ENCODE measurements at places on chromosomes 1 and 21.
A peak's percentile ranks its signal among the peaks of the same experiment; 100 is the strongest.

DNA sequence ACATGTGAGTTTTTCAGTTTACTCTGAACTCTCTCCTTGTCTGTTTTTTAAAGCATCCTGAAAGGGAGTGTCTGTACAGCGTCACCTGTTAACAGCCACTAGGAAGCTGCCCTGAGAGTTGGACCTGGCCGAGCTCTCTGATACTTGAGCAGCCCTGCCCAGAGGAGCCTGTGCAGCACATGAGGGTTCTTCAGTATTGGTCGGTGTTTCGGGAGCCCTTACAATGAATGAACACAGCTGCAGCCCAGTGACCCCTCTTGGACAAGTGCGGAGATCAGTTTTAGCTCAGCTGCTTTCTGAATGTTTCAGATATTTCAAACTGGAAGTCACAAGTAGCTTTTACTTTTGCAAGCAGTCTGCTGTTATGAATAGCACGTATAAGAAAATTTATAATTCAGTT lies 39.2 kb downstream of the ADARB1 start:
- DNase-seq: no peak

DNA sequence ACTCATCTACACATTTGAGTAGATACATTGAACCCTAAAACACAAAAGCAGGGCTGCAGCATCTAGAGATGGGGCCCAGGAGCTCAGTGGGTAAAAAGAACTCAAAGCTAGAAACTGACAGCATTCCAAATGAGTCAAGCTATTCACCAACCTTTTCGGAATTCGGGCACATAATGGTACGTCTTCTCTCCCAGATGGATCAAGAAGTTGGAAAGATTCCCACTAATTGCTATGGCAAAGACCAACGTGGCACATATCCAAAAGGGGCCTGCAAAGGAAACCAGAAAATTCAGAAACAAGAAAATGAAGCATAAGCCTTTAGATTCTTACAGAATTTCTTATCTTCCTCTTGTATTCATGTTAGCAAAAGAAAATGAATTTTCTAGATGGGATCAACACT lies 18.4 kb downstream of the YIPF1 start:
- DNase-seq: no peak

DNA sequence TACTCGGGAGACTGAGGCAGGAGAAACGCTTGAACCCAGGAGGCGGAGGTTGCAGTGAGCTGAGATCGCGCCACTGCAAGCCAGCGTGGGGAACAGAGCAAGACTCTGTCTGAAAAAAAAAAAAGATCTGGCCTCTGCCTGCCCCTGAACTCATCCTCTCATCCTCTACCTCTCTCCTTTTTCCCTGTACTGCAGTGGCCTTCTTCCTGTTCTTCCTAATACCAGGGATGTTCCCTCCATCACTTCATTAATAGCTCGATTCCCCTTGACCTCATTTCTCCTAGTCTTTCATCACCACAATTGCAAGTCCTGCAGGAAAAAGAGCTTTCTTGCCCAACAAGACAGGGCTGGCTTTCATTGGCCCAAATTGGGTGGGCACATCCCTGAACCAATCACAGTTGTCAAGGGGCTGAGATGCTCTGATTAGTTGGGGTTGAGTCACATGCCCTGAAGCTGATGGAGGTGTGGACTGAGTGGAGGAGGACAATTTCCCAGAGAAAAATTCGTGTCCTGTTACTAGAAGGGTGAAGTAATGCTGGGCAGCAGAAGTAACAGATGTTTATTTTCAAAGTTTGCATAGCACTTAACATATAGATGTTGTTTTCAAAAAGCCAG lies 86.8 kb upstream of the PUM1 start:
- peak; percentile 14 for DNase-seq

- no peak for DNase-seq
Observed at GRCh38 chr1:220983877-220984635, 104.8 kb downstream of the HLX start.

DNA sequence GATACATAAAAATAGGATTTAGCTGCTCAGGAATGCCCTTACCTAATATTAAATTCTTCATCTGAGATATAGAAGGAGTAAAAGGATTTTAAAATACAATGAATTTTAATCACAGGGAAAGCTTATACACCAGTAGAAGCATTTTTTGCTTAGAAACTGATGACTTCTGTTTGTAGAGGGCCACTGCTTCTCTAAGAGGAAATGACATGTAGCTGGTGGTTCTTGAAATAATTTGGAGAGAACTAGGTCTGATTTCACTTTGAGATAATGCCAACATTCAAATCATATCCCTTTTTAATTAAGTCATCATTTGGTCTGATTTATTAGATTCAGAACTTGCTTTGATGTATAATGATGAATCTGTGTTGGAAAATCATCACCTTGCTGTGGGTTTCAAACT lies 166.6 kb upstream of the SGIP1 start:
- no peak for DNase-seq

GRCh38 chr1:92410706-92411105 lies 76.0 kb downstream of the GFI1 start:
- DNase-seq: no peak

- no peak for DNase-seq
Observed at GRCh38 chr21:26082549-26082948, 88.0 kb downstream of the APP start.

GRCh38 chr1:110675060-110675791 lies 486 bp upstream of the KCNA3 start:
- DNase-seq: no peak

DNA sequence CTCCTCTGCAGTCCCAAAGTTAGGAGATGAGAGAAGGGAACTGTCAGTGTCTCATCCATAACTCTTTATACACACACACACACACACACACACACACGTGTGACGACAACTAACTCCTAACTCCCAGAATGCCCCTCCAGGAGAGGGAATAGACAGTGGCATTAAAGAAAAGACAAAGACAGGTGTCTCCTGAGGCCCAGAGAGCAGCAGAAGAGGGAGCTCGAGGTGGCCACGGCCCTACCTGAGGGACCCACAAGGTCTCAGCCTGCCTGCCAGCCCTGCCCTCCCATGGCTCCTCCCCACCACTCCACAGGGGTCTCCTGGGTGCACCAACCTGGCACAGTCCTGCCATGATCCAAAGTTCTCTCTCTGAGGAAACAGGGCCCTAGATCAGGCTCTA lies 1.6 kb upstream of the PHLDA3 start:
- no peak for DNase-seq

DNA sequence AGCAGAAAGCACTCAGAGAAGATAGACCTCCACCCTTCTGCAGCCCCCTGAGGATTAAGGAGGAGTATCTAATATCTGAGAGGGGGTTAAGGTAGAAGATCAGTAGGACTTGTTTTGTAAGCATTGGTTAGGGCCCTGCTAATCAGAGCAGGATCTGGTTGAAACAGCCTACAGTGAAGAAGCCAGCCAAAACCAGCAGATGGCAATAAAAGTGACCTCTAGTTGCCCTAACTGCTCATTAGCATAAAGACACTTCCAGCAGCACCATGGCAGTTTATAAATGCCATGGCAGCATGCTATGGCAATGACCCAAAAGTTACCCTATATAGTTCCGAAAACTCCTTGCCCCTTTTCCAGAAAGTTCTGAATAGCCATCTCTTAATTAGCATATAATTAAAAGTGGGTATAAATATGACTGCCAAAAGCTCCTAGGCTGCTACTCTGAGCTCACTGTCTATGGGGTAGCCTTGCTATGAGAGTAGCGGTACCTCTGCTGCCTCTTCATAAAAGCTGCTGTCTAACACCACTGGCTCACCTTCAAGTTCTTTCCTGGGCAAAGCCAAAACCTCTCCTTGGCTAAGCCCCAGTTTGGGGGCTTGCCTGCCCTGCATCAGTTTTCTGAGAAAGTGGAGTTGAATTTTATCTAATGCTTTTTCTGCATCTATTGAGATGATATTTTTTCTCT lies 254.2 kb downstream of the PAPPA2 start:
- no peak for DNase-seq

GRCh38 chr1:5271264-5271663 lies 616.9 kb downstream of the AJAP1 start:
- no peak for DNase-seq

DNA sequence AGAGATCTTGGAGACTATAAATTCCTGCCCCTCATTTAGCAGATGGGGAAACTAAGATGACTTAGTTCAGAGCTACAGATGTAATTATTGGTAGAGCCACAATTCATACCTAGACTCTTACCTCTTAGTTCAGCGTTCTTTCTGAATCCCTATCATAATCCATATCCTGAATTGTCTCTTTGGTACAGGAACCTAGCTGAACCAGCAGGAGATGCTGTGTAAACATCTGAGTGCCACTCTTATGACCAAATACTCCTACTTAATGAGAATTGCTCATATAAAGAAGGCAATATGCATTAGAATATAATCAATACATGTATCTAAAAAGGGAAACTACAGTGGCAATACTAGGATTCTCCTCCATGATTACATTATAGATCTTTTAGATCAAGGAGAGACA lies 459.0 kb downstream of the SIPA1L2 start:
- DNase-seq: no peak

- peak; percentile 91 for DNase-seq
Observed at GRCh38 chr21:33042812-33043211, 17.1 kb downstream of the OLIG2 start.

- no peak for DNase-seq
Observed at GRCh38 chr1:216209125-216209524, 214.1 kb downstream of the USH2A start.

GRCh38 chr1:185921636-185922035 lies 187.4 kb downstream of the HMCN1 start:
- DNase-seq: no peak

DNA sequence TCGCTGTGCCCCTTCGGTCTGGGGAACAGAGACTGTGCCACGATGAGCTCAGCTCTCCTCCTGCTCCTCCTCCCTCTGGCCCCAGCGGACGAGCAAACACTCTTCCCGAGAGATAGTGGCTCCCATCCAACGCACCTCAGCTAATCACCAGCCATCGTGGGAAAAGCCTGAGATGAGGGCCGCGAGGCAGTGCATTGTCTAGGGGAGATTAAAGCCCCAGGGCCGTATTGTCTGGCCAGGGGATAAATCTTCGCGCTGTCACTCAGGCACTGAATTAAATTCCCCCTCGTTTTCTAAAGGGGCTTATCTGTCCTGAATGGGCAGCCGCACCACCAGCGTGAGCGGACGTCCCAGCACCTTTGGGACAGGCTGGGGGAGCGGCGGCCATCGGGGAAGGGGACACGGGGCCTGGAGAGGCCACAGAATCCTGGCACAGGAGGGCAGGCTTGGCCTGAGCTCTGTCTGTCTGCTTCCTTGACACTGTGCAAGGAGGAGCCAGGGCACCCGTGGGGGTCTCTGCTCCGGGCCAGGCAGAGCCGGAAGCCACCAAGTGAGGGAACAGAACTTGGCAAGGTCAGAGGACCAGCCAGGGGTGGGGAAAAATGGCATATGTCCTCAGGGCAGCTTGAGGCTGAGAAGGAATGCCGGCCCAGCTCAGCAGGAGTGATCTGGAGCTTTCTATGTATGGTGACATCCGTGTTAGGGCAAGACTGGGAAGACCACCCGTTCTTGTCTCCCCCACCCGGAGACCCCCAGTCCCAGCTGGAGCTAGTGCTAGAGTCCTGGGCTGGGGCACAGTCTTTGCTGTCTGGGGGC lies 32.3 kb downstream of the PRDM16 start:
- DNase-seq: no peak

DNA sequence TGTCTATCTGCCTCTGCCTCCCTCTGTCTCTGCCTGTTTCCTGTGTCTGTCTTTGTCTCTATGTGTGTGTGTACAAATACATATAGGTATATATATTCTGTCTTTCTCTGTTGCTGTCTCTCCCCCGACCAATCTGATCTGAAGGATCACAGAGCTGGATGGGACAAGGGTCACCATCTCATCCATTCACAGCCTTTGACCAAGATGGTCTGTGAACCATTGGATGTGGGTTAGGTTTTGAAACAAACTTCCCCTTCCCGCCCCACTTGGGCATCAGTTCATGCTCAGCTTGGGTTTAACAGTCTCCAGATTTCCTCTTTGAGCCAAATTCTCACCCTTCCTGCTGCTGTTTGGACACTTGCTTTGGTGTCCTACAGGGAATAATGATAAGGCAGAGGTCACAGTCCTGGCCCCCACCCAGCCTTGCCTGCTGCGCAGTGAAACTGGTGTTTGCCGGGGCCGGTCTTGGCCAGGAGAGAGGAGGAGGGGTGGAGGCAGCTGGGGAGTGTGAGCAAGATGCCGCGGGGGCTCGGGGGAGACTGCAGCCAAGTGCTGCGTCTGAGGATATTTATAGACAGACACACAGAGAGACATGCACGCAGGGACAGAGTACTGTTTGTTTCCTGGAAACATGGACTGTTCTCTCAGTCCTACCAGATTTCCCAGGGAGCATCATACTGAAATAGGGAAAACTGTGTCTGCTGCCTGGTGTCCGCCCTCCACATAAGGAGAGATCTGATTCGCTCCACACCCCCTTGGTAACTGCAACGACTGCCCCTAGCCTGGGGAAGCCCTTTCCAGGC lies 27.0 kb upstream of the BTG2 start:
- peak; percentile 48 for DNase-seq

DNA sequence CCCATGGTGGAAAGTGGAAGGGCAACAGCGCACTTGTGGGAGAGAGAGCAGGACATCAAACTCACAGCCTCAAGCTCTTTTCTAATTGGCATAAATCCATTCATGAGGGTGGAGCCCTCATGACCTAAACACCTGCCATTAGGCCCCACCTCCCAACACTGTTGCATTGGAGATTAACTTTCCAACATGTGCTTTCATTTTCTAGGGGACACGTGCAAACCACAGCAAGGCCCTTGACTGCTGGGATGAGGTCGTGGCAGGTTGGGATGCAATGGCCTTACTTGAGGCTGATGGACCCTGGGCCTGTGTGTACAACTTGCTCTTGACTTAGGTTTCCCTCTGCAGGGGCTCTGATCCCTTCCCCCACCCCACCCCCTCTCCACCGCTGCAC lies 35.9 kb upstream of the NEK2 start:
- no peak for DNase-seq

GRCh38 chr1:47680815-47681475 lies 243.1 kb downstream of the FOXD2 start:
- DNase-seq: no peak

GRCh38 chr21:44571296-44571695 lies 2.2 kb upstream of the KRTAP10-4 start:
- DNase-seq: no peak

GRCh38 chr1:117365350-117366176 lies 1.7 kb upstream of the MAN1A2 start:
- no peak for DNase-seq

DNA sequence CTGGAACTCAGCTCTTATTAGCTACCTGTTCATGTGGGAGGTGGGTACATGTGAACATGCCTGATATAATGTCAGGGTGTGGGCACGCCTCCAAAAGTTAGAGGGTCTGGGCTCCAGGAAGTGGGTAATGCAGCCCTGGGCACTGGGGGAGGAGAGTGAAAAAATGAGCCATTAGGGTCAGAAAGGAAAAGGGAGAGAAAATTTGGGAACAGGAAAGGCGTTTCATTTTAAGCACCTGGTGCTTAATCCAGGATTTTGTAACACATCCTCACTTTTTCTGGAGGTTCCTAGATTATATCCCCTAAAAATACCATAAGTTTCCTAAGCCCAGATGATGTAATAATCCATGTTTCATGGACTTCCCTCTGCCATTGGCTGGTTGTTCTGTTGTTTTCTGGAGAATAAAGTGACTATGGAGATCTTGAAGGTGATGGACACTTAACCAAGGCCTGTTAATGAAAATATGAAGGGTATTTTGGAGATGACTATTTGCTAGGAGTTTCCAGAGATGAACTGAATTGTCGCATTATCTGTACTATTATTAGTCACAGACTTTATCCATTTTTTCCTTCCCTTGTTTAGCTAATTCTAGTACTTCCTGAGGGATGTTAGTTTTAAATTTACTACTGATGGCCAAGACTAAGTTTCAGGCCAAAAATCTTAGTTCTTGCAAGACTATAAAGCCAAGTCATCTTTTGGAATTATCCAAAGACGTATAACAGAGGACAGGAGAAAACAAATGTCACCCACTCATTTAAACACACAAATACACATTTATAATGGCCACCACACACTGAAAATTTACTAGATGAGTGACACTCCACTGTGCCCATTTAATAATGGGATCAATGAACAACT lies 24.4 kb upstream of the TARBP1 start:
- no peak for DNase-seq

All from endothelial cell of umbilical vein (primary cell).